SHP77 treated with DMSO at 0.1 percent for 48 hours (cell line): ENCODE measurements at places on chromosomes 7 and 10.
A peak's percentile ranks its signal among the peaks of the same experiment; 100 is the strongest.

DNA sequence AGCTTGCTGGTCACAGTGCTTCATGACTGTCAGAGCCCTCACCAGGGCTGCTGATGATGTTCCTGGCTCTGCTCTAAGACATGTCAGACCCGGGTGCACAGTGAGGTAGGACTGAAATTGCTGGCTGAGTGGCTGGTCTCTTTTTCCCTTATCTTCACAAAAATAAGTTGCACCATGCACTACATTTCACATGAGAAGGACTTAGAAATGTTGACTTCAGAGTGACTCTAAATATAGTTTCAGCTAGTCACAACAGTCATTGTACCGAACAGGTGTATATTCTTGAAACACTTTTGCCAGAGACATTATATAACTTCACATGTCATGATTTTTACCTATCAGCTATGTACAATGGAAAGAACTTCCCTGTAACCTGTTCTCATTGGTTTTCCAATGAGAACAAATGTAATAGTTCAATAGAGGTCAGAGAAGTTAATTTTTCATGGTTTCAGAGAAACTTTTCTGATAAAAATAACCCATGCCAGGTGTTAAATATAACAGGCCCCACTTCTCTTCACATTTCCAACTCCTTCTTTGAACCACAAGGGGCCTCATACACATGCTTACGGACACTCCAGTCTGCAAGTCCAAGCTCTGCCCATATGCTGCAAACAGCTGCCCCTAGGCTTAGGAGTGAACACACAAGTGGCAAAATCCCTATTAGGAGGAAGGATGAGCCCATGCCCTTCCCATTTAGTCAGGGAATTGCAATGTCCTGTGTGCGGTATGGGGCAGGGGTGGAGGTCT, 115.6 kb downstream of the CDK6 start:
- DNase-seq: no peak

GRCh38 chr7:157909370-157909769, 572.6 kb downstream of the DNAJB6 start:
- DNase-seq: no peak

DNA sequence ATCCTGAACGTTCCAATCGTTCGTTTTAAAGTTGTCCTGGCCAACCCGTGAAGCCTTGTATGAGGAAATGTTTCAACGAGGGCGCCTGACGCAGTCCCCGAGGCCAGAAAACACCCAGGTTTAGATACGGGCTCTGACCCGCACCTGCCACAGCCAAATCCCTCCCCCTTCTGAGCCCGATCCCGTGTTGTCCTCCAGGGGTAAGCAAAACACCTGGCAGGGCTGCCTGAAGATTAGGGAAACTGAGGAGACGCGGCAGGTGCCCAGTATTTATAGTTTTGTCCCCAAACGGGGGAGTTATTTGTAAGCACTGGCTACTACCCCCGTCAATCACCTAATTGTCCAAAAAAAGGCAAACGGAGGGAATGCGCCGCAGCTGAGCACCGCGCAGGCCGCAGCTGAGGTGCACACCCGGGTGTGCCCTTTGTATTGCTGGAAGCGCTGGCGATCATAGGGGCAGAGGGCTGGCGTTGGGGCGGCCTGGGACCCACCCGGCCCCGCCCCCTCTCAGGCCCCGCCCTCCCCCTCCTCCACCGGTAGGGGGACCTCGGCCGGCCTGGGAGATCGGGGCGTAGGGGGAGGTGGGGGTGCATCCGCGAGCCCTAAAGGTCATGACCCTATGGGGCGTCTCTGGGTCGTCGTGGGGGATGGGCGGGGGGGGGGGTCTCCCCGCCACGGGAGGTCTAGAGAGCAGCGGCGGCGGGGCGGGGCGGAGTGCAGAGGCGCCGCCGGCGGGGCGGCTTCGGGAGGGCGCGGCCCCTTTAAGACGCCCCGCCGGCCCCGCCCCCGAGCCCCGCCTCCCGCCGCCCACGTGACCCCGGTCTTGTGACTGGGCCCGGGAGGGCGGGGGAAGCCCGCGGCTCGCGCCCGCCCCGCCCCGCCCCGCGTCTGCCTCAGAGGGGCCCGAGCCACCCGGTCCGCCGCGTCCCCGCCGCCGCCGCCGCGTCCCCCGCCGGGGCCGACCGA, at the start of gene BRI3:
TSS of gene BRI3 (plus strand) at position 896 of the 966 bp plus-strand sequence. CDS start 110 bp downstream, outside the sequence.
- DNase-seq: peak; percentile 24

DNA sequence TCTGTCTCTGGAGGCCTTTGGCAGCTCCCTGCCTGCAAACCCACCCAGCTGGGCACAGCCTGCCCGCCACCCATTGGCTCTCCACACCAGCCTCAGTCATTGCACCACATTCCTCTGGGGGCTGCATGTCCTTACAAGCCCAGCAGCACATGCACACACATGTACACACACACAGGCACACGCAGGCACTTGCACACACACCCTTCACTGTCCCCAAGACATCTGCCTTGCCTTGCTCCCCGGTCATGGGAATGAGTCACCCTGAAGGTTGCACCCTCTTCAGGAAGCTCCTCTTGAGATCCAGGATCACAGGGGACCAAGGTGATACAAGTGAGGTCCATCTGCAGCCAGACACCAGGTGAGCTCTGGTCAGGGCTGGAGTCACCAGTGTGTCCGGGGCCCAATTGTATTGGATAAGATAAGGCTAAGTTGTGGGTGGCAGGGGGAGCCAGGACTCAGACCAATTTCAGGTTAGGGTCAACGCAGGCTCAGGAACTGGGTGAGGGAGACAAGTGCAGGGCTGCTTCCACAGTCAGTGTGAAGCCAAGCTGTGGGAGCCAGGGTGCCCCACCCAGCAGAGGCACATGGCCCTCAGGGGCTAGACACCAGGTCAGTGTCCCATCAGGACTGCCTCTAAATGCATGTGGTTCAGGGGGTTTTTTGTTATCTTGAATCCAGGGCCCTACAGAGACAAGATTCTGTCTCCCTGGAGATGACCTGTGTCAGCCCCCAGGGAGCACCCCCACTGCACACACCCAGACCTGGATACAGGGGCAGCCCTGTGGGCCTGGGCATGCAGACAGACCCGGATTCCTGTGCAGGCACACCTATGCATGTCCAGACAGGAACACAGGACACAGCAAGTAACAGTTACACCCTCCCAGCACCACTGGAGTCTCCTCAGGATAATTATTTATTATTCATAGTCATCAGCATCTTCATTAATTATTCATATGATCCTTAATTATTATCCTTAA, 33.8 kb downstream of the KCNH2 start:
- DNase-seq: no peak

DNA sequence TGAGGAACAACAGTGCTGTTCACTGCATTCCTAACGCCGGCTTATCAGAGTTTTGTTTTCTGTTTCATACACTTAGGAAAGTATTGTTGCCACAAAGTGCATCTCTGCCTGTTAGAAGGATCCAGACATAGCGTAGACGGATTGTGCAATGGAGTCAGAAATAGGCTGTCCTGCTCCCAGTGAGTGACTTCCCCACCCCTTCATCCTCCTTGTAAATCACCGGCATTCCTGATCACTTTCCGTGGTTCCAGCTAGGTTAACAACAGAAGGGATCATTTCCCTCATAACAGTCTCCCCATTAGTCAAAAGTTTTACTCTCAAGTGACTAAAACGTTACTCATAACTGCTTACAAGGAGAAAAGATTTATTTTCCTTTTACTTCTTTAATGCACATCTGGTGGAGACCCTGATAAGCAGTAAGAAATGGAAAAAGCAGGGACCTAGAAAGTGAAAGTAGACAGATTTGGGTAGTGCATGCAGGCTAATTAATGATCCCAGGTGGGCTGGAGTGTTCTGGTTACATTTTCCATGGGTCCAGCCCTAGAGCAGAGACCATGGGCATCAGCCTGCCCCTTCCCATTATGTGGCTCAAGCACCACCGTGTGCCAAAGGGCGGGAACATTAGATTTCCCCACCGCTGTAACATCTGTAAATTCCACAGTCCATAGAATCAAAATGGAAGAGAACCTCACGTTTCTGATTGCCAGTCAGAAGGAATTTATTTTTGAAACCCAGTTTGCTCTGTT, 395.1 kb upstream of the GALNT17 start:
- DNase-seq: no peak

DNA sequence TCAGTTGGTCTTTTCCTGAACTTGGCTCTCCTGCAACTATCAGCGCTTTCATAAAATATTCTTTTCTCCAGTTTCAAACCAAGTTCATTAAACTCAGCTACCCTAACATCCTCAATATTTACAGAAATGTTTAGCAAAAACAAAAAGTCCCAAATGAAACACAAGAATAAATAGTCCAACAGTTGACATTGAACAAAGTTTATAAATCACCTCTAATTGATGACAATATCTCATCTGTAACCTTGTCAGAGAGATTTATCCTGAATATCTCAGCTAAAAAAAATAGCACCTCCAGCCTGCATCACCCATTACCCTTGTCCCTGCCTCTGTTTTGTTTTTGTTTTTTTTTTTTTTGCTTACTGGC, 76.1 kb downstream of the ANK3 start:
- DNase-seq: no peak

GRCh38 chr10:93245147-93245546, 171.5 kb downstream of the CYP26A1 start:
- no peak for DNase-seq

GRCh38 chr10:101959346-101959916, 96.5 kb downstream of the ARMH3 start:
- no peak for DNase-seq

DNA sequence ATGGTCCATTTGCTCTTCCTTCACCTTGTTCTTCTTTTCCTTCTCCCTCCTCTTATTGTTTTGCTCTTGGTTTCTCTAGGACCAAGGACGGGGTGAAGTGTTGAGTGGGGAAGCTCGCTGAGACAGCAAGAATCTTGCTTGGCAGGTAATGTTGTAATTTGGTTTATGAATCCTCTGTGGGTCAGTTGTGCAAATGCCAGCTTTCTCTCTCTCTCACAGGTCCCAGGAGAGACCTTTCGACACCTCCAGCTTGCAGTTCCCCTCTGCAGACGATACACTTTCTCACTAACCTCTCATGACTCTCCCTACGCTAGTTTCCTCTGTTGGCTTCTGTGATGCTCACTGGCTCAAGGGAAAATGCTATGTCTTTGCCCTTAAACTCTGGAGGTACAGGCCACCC, 77.0 kb downstream of the FRMD4A start:
- no peak for DNase-seq

DNA sequence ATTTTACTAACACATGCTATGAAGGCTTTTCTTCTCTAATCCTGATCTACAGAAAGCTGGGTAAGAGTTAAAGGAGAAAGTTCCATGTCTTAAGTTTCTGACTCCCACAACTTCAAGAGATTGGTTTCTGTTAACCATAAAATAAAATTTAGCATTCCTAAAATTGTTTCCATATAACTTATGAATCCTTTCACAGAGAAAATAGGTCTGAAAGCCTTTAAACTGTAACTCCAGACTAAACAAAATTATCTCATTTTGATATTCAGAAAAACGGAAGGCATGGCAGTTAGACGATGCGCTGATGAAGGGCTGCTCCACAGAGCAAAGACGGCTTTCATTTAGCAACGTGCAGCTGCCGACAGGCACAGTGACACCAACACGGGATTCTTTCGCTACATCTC, 133.3 kb downstream of the SLC25A13 start:
- no peak for DNase-seq

DNA sequence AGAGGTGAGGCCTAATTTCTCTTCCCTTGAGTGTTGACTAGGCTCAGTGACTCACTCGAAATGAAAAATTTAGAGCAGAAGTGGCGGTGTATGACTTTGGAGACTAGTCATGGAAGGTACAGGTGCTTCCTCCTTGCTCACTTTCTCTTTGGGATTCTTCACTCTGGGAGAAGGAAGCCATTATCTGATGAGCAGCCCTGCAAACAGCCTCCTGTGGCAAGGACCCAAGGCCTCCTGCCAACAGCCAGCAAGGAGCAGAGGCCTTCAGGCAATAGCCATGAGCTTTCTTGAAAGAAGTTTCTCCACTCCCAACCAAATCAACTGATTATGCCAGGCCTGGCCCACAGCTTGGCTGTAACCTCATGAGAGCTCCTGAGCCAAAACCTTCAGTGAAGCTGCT, 369.6 kb upstream of the VWC2 start:
- DNase-seq: no peak

DNA sequence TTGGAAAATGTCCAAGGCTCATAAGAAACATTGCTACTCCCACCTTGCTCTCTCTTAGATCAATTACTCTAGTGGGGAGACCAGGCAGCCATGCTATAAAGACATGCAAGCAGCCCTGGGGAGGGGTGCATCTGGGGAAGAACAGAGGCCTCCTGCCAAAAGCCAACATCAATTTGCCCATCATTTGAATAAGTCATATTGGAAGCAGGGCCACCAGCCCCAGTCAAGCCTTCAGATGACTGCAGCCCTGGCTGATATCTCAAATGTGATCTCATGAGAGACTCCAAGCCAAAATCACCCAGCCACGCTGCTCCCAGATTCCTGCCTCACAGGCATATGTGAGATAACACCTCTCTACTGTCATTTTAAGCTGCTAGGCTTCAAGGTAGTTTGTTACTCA, 157.5 kb upstream of the PDE1C start:
- DNase-seq: no peak

DNA sequence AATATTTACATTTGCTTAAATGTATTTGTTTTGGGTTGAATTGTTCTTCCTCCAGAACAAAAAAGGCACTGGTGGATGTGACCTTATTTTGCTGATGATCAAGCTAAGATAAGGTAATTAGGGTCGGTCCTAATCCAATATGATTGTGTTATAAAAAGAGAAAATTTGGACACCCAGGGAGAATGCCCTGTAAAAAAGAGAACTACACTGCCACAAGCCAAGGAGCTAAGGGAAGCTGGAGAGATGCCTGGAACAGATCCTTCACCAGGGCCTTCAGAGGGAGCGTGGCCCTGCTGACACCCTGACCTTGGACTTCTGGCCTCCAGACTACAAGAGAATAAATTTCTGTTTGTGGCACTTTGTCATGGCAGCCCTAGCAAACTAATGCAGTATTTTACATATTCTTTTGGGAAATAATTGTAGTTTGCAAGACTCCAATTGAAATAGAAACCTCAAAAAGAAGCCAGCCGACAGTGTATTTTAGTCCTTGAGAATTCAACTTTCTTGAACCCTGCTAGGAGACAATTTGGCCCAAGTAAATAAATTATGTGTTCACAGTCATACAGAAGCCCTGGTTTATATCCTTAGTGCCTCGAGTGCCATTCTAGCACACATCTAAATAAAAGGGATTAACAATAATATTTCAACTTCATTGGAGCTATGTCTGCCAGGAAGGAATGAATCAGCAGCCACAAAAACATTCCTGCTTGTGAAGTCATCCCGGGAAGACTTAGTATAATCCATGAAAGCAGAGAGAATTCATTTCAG, 164.6 kb downstream of the PKD1L1 start:
- no peak for DNase-seq

DNA sequence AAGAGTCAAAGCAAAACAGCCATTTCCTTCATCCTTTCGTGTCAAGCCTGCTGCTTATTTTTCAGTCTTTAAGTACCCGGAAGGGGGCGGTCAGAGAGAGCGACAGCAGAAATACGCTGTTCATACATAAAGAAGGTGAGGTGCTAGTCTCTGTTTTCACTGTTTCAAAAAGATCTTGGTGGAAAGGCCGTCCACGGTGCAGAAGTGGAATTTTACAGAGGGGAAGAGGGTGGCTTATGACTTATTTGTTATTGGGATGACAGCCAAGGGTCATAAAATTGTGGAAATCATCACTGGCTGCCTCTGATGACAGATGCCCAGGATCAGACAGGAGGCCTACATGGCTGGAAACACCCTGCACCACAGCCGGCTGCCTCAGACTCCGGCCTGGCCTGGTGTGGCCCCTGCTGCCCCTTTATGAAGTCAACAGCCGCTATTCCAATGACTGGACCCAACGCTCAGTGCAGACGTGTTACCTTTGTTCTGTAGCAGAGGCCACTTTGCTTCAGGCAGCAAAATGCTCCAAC, 57.0 kb downstream of the HIPK2 start:
- peak; percentile 86 for DNase-seq

- DNase-seq: no peak
Observed at GRCh38 chr10:127243490-127244272, 47.3 kb upstream of the INSYN2A start.
